ENCODE measurements at places on chromosomes 3 and 15.

GRCh38 chr3:138049157-138049919 lies 39.4 kb downstream of the CLDN18 start:
- no peak for DNase-seq

- DNase-seq: no peak
These were observed 45.5 kb upstream of the ZNF280D start for GRCh38 chr15:56778761-56779160.

DNA sequence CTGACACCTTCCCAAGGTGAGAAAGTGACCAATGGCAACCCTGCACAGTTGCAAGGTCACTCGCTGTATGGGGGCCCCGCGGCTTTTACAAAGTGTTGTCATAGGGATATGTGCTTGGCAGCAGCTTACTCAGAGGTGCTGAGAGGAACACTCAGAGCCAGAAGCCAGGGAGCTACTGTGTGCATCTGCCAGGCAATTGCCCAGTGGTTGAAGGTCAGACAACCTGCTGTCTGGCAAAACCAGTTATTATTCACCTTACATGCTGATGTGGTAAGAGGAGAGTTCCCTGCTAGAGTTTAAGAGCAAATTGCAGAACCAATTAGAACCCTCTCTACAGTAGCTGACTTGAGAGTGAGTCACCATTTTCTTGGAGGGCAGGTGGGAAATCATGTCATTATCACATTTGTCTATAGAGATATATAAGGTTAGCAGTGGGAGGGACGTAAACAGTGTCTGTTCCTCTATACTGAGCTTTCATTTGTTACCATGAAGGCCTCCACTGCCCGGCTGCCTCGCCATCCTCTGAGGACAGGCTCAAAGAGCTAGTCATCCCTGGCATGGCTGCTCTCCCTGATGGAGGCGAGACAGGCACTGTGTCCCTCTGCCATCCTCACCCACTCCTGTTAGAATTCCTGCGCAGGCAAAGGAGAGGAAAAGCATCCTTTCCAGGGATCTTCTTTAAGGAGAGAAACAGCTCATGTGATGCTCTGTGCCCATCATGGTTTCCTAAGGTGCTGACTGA lies 274.4 kb downstream of the PLCL2 start:
- no peak for DNase-seq

DNA sequence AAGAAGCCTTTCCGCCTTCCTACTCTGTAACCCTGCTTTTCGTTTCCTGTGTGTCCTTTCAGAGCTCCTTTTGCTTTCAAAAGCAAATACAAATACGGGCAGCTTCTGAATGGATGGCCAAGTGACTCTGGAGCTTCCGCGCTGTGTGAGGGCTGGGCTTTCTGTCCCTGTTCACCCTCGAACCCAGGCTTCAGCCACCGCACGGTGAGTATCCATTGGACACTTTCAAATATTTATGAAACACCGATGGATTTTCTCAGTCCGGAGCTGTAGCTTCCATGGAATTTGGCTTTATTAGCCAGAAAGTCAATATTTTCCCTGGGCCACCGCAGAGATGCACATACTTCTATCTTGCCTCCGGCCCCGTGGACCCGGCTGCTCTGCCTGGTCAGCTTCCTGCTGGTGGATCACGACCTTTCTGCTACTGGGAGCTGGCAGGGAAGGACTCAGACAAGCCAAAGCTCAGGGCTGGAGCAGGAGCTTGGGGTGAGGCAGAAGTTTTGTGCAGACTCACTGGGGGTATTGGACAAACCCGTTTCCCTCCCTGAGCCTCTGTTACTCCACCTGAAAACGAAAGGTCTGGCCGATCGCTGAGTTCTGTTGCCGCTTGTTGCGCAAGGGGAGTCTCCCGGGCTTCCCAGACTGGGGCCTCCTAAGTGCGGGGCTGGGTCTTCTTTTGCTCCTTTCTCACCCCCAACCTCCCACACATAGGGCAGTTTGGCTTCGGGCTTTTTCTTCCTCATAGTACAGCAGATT lies 63.6 kb downstream of the LINGO1 start:
- DNase-seq: no peak

GRCh38 chr15:74417225-74417624 lies 16.5 kb downstream of the SEMA7A start:
- no peak for DNase-seq

DNA sequence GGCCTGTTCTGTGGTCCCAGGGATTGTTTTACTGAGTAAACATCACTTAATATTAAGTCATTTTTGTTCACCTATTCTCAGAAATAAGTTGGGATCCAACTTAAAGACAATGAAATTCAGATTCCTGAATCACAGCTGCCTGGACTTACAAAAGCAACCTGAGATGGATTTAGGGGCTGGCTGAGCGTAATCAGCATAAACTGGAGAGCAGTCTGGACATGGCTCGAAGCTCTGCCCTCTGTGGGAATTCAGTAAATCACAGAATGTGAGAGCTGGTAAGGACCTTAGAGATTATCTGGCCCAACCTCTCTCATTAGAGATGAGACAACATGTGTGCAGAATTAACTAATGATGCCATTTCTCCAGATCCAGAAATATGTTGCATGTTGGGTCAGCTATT lies 23.7 kb downstream of the CCDC80 start:
- DNase-seq: no peak

DNA sequence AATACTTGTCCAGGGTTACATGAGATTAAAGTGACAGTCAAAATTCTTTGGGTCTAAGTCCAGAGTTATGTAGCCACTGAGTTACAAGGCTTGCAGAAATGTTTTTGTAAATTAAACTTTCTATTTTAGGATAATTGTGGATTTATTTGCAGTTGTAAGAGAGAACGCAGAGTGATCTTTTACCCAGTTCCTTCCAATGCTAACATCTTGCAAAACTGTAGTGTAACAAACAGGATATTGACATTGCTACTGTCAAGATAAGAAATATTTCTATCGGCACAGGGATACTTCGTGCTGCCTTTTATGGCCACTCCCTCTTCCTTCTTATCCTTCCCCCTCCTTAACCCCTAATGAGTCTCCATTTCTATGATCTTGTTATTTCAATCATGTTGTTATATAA lies 1022.9 kb downstream of the MCTP2 start:
- no peak for DNase-seq

GRCh38 chr15:35305031-35305550 lies 220.0 kb upstream of the NANOGP8 start:
- DNase-seq: no peak

GRCh38 chr15:68386587-68387288 lies 45.2 kb downstream of the ITGA11 start:
- no peak for DNase-seq

DNA sequence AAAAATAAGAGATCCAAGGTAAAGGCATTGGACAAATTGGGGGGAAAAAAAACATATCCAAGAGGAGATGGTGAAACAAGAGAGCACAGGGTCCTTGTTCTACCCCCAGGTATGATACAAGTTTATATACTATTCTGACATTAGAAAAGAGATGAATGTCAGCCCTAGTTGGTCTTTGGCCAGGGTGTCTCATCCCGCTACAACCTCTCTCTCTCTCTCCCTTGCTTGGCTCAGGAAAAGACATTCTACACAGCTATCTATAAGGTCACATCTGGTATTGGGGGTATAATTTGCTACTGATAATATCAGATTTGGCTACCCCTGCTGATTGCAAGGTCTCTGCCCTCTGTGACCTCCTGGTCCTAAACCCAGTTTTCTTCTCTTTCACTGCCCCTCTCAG lies 117.2 kb downstream of the GOLIM4 start:
- no peak for DNase-seq

DNA sequence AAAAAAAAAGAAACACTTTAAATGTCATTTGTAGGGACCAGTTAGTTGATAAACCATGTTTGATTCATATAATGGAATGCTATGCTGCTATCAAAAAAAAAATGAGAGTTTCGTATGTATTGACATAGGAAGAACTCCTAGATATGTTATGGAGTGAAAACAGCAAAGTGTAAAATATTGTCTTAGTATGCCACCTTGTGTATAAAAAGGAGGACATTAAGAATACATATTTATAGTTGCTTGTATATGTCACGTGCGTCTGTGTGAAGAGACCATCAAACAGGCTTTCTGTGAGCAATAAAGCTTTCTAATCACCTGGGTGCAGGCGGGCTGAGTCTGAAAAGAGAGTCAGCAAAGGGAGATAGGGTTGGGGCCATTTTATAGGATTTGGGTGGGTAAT lies 39.5 kb downstream of the KBTBD8 start:
- DNase-seq: no peak

- no peak for DNase-seq
These were observed 26.7 kb downstream of the CYP8B1 start for GRCh38 chr3:42849017-42849416.

- DNase-seq: no peak
These were observed 98.2 kb upstream of the NR2E3 start for GRCh38 chr15:71712182-71712581.

- no peak for DNase-seq
These were observed 19.1 kb upstream of the CHST2 start for GRCh38 chr3:143100451-143100850.

DNA sequence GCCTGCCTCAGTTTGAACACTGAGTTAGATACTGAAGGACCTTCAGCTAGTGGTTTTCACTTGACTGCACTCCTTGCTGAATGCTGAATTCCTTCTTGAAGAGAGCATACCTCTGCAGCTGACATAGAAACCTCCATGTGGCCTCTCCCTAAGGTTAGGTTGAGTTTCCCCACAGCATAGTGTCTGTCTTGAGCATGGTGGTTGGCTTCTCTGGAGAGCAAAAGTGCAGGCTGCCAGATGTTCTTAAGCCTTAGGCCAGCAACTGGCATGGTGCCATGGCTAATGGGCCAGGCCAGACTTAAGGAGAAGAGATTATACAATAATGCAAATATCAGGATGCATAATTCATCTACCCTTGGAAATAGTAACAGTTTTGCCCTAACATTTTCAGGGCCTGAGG lies 545.6 kb upstream of the ZNF385D start:
- DNase-seq: no peak

DNA sequence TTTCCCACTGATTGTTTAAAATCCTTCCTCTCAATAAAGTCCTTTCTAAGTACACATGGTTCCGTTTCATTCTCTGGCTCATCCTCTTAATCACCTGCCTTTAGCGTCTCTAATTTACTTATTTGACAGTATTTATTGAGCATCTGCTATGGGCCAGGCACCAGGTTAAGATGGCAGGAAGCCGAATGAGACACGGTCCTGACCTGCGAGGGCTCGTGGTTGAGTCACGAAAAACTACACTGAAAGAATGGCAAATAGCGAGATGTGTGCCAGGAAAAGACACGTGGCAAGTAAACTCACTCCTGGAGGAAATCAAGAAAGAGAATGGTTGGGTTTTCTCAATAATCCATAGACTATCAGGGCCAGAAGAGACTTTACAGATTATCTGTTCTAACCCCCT lies 60.9 kb downstream of the HES1 start:
- no peak for DNase-seq

GRCh38 chr15:101105059-101105891 lies 146.6 kb downstream of the CHSY1 start:
- DNase-seq: no peak

GRCh38 chr3:106913111-106913698 lies 464.0 kb upstream of the CCDC54 start:
- no peak for DNase-seq

GRCh38 chr15:85897207-85897894 lies 102.6 kb upstream of the KLHL25 start:
- no peak for DNase-seq

DNA sequence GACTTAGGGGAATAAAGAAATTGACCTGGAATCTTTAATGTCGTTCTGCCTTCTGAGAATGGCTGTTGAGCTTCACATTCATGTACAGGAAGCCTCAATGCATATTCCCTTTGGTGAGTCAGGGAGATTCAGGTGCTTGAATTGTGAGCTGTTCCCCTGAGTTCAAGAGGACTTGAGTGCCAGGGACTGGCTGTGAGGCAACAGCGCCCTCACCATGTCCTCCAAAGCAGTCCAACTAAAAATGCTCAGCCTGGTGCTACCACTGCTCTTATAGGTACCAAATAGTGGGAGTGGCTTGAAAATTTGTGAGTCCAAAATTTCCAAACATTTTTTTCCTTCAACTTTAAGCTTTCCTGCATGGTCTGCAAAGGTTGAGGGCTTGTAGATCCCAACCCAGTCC lies 54.1 kb downstream of the LEO1 start:
- DNase-seq: no peak

DNA sequence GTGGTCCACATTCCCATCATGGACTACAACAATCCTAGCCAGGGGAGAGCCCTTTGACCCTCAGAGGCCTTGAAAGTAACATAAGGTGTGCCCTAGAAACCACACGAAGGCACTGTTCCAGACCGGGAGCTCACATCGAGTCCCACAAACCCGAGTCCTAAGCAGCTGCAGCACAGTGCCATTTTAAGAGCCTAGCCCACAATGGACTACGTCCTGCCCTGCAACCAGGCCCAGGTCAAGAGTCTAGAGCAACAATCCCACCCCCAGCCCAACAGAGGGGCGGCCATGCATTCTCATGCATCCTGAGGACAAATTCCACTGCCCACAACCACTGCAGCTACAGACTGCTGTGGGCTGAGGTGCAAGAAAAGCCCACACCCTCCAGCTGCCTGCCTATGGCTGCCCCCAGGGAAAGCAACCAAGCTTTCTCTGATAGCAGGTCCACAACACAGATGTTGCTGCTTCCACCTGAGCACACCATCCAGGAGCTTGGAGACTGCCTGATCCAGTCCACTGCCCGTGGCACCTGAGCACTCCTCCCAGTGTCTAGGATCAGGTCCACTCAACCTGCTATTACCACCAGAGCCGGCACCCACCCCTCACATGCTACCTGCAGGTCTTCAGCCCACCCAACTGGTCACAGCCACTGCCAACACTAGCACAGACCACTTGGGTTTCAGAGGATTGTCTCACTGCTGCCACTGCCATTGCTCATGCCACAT lies 56.8 kb downstream of the IGSF11 start:
- no peak for DNase-seq

GRCh38 chr3:132625613-132626012 lies 28.5 kb downstream of the ACKR4 start:
- DNase-seq: no peak

DNA sequence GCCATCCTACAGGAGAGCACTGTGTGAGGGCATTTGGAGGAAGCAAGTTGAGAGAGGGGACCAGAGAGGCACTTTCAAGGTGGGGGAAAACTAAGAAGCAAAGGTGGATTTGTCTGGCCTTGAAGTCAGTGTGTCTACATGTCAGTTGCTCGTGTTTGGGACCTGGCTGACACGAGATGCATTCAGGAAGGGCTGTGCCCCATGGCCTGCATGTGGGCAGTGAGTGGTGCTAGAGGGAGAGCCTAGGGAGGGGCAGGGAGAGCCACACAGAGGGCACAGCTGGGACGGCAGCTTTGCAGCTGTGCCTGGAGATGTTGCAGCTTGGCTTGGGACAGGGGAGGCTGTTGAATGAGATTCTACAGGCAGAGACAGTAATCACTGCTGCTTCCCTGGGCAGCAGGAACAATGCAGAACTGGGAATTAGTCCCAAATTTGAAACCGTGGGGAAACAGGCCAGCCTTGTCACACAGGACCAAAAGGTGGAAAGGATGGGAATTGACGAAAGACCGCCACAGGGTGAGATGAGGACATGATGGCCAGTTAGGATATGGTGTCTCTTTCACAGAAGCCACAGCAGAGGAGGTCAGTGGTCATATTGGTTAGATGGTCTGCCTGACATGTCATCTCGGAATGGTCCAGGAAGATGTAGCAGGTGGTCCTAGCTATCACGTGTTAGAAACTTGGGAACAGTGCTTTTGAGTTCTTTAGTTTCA lies 10.0 kb downstream of the SEC61A1 start:
- no peak for DNase-seq

GRCh38 chr3:46705751-46706552 lies 4.8 kb downstream of the TMIE start:
- DNase-seq: no peak

- DNase-seq: no peak
These were observed 50.1 kb downstream of the NR1I2 start for GRCh38 chr3:119831941-119832371.

Measured in CD4-positive, alpha-beta T cell treated with Interferon gamma for 1 hour (primary cell).